Stimulated activated CD4-positive, alpha-beta T cell treated with anti-CD3 and anti-CD28 coated beads, Interleukin-2, amount 100 ng/mL, for 48 hours (primary cell): ENCODE measurements at places on chromosomes 1 and 21.

- DNase-seq: no peak
Measured at GRCh38 chr1:57820356-57821095, 396.7 kb upstream of the DAB1 start.

DNA sequence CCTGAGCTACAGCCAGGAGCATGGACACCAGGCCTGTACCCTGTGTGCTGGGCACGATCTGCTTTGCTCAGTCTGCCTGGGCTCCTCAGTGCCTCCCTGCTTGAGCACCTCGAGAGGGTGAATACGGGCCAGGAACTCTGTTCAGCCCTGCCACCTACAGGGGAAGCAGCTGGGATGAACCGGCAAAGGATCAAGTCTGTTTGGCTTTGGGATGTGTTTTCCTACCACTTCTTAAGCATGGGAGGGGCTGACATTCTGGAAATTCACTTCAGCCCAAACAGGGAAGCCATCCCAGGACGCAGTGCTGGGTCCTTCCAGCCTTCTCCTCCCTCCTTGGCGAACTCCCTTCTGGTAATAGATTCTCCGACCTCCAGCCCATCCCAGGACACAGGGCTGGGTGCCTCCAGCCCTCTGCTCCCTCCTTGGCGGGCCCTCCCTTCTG is 55.8 kb upstream of the SELENON start:
- no peak for DNase-seq

GRCh38 chr1:47211796-47212269 is 20.2 kb downstream of the TAL1 start:
- no peak for DNase-seq

DNA sequence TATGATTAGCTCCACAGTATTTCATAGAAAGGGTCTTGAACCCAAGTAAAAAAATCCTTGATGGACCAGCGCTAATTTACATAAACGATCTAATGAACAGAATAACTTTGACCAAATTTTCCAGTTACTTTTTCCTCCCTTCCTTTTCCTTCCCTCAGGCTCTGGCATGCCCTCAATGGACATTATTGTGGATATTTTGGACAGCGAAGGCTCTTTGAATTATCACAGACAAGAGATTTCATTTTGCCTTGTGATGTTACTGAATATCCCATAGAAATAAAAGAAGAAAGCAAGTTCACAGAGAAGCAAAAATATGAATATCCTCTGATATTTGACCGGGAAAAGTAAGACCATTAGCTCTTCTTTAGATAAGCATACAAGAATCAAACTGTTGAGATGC is 60.3 kb upstream of the EXO1 start:
- DNase-seq: no peak

DNA sequence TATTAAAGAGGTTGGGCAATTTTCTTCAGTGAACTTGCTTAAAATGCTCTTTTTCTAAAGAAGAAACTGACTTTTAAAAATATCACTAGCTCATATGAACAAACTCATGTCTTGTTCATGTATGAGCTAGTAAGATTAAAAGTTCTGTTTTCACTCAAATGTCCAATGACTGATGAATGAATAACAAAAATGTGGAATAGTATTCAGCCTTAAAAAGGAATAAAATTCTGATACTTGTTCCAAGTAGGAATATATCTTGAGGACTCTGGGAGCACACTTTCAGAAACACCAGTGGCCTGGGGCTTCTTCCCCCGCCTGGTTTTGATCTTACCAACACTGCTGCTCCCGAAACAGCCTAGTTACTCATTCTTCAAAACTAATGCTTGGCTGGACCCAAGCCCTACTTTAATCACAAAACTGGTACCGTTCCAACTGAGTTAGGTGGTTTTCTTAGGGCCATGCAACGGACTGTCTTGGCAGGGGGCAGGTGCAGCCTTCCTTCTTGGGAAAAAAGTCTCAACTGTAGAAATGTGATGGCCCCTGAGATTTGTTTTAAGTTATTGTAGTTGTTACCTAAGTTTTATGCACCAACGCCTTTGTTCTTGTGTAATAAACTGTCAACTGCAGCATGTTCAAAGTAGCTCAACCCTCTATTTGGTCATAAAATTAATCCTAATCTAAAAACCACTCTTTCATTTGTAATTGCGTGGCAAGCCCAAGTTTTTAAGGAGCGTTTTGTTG is 116.0 kb downstream of the ETS2 start:
- DNase-seq: no peak

GRCh38 chr1:150161747-150162581 is 12.2 kb downstream of the PLEKHO1 start:
- DNase-seq: no peak

DNA sequence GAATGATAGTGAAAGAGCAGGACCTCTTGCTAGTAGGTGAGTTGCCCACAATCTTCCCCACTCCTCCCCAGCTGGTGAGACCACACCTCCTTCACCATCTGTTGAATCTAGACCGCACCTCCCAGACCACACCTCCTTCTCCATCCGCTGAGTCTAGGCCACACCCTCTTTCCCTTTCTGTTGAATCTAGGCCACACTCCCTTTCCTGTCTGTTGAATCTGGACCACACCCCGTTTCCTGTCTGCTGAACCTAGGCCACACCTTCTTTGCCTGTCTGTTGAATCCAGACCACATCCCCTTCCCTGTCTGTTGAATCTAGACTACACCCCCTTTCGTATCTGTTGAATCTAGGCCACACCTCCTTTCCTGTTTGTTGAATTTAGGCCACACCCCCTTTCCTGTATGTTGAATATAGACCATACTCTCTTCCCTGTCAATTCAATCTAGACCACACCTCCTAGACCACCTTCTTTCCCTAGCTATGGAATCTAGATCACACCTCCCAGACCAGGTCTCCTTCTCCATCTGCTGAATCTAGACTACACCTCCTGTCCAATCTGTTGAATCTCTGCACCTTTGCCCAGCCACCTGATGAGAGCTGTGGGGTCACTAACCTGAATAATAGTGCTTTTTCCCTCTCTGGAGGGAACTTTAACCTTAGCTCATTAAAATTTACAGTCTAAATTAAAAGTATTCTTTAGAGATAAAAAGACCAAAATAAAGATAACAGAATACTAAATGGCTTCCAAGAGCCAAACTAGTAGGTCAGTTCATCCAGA is 116.3 kb downstream of the DAB1 start:
- peak; percentile 6 for DNase-seq

GRCh38 chr1:201213926-201214325 is 23.3 kb downstream of the IGFN1 start:
- DNase-seq: no peak

DNA sequence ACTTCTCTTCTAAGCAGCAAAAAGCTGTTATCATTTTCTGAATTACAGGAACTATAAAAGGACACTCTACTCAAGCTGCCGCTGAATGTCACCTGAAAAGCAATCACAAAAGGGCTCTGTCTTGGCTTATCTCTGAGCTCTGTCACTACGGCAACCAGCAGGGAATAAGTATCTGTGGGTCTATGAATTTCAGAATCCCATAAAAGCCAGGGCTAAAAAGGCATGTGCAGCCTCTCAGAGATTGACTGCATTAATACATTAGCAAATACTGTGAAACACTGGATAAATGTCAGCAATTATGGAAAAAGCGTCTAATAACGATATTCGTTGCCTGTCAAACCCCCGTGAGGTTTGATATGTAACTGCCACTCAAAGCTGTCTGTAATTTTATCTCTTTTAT is 210.2 kb upstream of the DMRTA2 start:
- DNase-seq: no peak

- DNase-seq: no peak
Measured at GRCh38 chr1:43034778-43035177, 76.1 kb upstream of the SLC2A1 start.

DNA sequence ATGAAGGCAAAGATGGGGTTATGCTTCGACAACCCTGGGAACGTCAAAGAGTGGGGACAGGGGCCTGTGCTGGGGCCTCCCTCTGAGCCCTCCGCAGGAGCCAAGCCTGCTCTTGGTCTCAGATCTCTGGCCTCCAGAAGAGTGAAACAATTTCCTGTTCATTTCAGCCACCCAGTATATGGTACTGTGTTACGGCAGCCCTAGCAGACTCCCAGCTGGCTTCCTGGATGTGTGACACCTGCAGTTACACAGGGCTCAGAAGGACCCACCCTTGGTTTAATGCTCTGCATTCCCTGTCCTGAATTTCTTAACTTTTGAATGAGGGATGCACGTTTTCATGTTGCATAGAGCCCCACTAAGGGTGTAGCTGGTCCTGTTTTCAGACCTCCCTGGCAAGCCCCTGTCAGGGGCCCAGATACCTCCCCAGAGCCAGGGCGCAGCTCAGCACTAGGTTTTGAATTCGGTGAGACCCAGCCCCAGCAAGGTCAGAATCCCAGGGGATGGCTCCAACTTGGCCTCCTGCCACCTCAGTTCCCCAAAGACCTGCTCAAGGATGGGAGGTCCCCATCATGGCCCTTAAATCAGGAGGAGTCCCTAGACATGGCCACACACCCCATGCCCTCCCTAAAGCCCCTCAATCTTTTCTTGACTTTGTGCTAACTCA is 79.0 kb upstream of the IFFO2 start:
- no peak for DNase-seq

DNA sequence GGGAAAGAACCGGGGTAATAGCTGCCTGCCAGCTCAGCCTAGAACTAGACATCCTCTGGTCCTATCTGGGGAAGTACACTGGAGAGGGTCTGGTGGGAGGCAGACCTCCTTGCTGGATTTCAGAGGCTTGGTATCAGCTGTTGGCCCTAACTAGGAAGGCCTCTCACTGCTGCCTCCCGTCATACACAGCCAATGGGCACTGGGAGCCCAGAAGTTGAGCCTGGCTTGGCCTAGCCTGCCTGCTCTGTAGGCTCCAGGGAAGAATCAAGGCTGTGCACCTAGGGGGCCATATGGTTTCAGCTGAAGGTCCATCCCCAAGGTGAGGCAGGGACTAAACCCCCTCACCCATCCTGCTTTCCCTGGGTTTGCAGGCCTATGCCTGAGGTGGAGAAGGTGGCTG is 4.3 kb upstream of the MUTYH start:
- no peak for DNase-seq

- DNase-seq: no peak
Measured at GRCh38 chr1:240021709-240022108, 70.0 kb upstream of the FMN2 start.

DNA sequence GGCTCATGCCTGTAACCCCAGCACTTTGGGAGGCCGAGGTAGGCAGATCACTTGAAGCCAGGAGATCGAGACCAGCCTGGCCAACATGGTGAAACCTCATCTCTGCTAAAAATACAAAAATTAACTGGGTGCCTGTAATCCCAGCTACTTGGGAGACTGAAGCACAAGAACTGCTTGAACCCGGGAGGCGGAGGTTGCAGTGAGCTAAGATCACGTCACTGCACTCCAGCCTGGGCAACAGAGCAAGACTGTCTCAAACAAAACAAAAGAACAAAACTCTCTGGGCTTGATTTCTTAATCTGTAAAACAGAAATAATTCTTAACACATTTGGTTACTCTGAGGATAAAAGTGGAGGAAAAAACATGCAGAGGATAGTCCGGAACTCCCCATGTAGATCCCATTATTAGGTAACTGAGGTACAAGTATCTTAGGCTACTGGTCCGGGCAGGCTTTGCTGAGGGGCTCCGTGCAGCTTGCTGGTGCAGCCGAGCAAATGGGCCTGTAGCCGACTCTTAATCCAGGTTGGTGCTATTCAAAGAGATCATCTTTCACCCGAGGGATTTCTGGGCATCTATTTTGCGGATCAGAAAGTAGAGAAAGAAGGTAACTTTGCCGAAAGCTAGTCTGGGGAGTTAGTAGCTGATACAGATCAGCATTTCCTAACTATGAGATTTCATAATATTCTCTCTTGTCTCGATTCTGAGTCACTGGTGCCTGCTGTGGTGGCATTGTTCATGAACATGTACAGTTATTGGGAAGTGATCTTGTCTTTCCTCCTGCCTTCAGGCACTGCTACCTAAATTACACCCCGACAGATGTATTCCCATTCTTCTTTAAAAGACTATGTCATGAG is 56.8 kb downstream of the NFIA start:
- no peak for DNase-seq

DNA sequence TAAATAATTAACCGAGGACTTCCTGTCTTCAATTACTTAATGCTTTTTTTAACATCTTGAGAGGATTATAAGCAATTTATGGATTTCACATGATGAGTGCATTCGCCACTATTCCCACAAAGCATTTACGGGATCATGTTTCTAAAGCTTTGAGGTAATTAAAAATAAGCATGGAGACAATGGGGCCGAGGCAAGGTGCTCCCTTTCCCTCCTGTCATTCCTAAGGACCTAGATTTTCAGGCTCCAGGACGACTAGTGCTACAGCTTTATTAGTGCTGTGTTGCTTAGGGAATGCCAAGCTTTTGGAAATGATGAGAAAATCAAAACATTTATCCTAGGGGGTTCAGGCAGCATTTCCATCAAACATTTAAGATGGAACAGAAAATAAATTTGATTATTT is 209.2 kb downstream of the KCTD3 start:
- DNase-seq: no peak

DNA sequence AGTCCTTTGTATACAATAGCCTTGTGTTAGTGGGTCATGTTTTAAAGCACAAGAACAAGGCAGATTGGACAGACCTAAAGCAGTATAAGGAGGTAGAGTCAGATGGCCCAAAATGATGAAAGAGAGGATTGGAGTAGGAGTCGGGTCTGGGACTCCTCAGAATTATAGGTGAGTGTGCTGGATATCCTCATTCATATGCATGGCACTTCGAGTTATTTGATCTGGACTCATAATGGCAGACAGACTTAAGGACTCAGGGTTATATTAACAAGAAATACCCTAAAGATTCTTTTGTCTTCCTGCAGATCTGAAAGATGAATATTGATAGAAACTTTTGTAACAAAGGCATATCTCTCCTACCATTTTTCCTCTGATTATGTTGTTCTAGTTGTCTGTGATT is 92.7 kb downstream of the GABPA start:
- DNase-seq: no peak

DNA sequence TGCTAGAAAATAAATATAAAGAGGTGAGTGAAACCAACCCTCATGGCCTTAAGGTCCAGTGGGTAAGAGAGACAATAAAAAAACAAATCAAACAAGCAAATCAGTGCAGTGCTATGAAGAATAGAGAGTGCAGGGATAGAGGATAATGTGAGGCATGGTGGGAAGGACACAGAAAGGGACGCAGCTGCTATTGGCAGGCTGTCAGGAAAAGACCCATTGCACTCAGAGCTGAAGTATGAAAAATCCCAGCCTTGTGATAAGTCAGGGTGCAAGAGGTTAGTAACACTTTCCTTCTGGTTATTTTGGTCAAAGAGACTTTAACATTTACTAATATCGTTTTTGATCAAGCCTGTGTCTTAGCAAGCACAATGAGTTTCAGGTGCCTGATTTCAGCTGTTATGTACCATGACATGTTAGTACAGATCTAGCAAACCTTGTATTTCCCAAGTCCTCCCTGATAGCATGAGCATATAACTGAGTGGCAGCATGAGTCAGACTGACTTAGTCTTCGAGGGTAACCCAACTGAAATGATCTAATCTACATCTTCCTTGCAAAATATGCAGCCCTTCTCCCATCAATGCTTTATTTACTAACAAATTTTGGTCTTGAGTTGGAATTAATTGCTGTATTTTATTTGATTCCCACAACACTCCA is 31.7 kb downstream of the CHML start:
- no peak for DNase-seq
